ENCODE measurements at places on chromosomes 1 and 21.

DNA sequence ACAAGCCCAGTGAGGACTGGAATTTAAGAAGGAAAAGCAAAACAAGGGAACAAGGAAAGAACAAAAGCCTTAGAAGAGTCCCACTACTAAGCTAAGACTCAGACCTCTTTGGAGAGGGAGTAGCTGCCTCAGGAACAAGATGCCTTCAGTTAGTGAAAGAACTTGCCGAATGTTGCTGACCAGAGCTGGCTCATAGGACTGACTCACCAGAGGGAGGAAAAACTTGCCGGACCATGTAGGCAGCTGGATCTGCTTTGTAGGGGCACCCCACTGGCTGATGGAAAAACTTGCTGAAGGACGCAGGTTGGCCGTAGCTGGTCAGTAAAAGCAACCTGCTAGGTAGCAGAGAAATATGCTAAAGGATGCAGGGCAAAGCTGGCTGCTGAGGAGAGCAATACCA, 15.3 kb upstream of the ZSWIM5 start:
- DNase-seq = no peak

DNA sequence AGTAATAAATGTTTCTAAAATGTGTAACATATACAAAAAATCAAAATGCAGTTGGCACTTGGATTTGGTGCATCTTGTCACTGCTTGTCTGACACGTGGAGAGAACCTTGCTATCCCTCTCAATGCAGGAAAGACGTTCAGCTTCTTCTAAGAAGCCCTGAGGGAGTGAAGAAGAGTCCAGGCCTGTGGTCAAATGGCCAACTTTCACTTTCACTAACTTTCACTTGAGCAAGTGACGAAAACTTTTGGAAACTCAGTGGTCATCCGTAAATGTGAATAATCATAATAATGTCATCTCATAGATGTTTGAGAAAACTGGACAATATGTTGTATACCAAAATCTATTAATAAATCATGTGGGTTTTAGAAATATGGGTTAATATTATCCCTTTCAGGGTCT, 61.9 kb downstream of the ERG start:
- DNase-seq = no peak

- no peak for DNase-seq
Observed at GRCh38 chr1:182446033-182446669, 3.8 kb upstream of the RGSL1 start.

DNA sequence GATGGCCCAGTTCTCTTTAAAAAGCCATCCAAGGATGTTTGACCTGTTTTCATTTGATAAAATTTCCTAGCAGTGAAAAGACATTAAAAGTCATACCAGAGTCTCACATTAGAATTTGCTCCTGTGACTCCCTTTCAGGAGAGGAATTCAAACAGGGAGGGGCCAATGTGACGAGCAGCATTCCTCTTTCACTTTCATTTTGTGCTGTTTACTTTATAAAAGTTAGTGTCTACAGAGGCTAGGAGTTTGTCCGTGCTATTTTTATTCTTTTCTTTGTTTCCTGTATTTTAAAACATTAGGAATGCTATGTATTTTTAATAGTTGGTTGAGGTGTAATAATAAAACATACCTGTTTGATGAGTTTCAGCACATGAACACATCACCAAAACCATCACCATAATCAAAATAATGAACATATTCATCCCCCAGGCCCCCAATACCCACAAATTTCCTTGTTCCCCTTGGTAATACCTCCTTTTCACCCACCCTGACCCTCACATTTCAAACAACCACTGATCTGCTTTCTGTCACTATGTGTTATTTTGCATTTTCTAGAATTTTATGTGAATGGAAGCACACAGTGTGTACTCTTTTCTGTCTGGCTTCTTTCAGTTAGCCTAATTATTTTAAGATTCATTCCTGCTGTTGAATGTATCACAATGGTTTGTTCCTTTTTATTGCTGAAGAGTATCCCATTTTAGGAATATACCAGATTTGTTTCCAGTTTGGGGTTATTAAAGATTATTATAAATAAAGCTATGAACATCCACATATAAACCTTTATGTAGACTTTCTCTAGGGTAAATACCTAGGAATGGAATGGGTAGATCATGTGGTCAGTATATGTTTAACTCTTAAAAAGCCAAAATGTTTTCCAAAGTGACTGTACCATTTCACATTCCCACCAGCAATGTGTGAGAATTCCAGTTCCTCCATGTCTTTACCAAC, 129.5 kb downstream of the TENT5C start:
- no peak for DNase-seq

DNA sequence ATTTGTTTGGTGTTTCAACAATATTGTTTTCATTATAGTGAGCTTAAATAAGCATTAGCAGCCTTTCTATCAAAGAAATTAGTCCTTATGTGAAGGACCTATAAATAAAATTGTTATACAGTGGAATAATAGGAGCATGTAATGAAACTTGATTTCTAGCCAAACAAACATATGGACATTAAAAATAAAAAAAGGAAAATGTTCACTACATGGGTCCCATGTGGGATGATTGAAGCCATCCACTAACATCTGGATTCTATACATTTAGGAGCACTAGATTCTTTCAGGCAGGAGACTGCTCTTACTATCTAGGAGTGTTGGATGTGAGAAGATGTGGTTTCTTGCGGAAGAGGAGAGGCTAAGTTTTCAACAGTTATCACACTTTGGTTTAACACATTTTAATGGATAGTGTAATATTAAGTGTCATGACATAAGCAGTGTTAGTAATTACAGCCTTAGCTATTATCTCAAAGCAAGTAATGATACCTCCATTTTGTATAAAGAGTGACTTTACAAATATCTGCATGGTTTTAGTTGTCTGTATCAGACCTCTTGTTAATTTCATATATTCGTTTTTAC, 62.3 kb downstream of the LYPLAL1 start:
- DNase-seq = no peak

GRCh38 chr1:7614576-7615074, 156.5 kb upstream of the VAMP3 start:
- no peak for DNase-seq

DNA sequence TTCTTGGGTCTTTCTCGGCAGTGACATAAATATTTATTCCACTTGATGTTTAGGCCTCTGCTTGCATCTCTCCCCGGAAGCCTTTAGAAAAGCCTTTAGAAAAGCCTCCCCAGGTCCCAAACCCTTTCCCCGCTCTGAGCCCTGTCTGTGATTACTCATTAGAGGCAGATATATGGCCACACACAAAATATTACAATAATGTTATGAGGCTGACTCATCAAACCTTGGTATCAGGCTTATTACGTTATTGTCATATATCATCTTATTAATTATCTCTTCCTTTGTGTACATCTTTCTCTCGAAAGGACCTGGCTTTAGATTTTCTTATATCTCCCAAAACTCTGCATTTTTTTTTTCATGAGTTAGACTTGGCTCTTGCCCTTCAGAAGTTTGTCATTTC, 69.5 kb downstream of the FGGY start:
- DNase-seq = no peak

DNA sequence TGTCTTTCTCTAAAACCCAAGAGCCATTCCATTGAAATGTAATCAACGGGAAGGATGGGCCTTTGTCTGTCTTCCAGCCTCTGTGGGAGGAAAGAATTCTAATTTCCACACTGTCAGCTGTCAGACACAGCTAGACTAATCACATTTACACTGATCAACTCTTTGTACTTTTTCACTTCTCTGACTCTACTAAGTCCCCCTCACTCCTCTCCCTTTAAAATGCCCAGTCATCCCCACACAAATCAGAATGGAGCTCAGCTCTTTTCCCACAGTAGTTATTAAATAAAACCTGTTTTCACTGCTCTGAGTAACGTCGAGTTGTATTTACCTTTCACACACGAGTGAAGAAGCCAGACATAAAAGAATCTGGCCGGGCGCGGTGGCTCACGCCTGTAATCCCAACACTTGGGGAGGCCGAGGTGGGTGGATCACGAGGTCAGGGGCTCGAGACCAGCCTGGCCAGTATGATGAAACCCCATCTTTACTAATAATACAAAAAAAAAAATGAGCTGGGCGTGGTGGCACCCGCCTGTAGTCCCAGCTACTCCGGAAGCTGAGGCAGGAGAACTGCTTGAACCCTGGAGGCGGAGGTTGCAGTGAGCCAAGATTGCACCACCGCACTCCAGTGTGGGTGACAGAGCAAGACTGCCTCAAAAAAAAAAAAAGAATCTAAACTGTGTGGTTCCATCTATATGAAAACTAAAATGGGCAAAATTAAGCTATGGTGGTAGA, 13.3 kb downstream of the ZBTB8OS start:
- DNase-seq = no peak

GRCh38 chr1:89953131-89953626, 41.7 kb upstream of the ZNF326 start:
- no peak for DNase-seq

- DNase-seq = no peak
Observed at GRCh38 chr21:43280949-43281633, 112.3 kb downstream of the CRYAA start.

GRCh38 chr1:217943361-217943760, 312.2 kb downstream of the SPATA17 start:
- no peak for DNase-seq

DNA sequence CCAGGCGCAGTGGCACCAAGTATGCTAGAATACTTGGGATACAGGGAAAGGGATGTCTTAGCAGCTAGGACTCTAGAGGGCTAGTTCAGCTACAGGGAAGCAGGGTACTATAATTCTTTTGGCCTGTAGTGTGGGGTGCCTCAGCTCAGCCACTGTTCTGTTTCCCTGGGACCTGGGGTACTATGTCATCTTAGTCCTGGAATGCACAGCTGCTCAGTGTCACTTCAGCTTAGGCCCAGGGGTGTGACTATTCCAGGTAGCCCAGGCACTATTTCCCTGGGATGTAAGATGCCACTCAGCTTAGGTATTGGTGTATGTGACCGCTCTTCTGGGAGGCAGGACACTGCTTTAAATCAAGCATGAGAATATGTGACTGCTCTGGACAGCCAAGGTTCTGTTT, 34.1 kb downstream of the RGSL1 start:
- no peak for DNase-seq

DNA sequence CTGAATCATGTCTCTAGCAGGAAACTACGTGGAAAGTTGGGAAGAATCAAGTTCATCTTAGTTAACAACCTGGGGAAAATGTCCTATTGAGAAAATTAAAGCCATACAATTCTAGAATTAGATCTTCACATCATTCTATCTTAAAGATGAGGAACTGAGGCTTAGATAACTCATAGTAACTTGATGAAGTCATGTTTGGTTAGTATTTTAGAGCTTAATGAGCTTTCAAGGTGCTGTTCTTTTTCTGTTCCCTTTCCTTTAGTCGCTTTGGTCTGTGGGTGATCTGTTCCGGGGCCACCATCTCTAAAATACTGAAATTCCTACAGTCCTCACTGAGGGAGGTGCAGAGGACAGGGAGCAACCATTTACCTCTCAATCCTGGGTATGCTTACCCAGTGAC, 4.3 kb upstream of the GLUL start:
- DNase-seq = no peak

GRCh38 chr1:163922743-163923201, 601.0 kb downstream of the NUF2 start:
- no peak for DNase-seq

DNA sequence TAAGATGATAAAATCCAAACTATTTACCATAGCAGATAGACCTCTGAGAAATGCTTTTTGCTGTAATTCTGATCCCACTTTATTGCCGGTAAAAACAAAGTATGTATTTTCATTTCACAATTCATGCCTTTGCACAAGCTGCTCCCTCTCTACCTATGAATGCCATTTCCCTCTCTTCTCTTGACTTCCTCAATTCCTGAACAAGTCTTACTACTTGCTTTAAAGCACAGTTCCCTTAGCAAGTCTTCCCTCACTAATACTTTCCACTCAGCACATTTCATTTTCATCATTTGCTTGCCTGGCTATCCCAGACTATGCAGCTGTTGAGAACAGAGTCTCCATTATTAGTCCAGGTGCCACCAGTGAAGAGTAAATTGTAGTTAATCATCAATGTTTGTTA, 13.8 kb downstream of the GPATCH2 start:
- DNase-seq = no peak

- no peak for DNase-seq
Observed at GRCh38 chr1:167864392-167865032, 49.4 kb downstream of the ADCY10 start.

- peak; percentile 30 for DNase-seq
Observed at GRCh38 chr1:91020967-91021685, 709 bp downstream of the ZNF644 start.

DNA sequence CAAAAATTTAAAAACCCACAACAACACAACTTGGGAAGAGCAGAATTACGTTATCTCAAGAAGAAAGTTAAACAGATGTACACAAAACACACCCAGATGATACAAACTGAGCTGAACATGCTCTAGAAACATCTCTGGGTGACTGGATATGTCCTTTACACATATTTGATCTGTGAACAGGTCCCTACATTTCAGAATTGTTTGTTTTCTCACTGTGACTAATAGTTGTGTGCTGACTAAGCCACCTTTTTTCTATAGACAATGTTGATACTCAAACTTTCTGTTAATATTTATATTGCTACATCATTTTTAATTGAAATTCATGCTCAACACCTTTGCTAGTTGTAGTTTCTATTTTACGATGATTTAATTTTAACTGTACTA, 1.0 kb upstream of the F11R start:
- no peak for DNase-seq

GRCh38 chr1:95118710-95119109, 1.6 kb downstream of the TLCD4 start:
- DNase-seq = no peak

GRCh38 chr1:221045842-221046831, 166.9 kb downstream of the HLX start:
- no peak for DNase-seq

GRCh38 chr1:55170426-55170825, 44.7 kb downstream of the USP24 start:
- no peak for DNase-seq

DNA sequence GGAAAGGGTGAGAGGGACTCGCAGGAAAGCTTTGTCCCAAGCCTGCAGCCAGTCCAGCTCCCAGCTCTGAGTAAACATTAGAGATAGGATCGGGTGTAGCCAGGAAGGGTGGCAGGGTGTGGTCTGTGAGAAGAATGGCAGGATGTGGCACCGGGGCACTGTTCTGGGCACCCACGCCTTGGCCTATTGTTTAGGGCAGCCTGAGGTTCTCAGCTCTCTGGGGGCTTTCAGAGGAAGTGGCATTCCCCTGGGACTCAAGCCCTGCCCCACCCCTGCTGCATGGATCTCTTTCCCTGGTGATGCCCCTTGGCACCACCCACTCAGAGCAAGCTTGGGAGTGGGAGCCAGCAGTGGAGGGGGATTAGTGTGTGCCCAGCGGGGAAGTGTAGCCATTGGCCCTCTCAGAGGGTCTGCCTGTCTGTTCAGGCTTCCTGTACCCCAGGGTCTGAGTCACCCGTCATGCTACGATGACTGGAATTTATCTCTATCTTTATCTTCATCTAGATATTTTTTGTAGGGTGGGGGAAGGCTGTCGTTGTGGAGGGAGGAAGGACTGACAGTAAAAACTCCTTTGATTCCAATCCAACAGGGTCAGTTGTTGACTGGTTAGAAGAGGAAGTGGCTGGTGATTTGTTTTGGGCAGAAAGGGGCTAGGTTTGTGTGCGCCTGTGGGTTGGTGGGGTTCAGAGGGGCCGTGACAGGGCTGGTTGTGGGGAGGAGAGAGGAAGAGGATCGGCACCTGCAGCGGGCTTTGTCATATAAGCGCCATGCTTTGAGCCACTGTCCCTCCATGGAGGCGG, 31.6 kb downstream of the SOX13 start:
- DNase-seq = no peak

Data from stimulated activated CD8-positive, alpha-beta memory T cell treated with anti-CD3 and anti-CD28 coated beads, Interleukin-2, amount 100 ng/mL, for 1 hour (primary cell).